ENCODE measurements at places on chromosomes 7 and 10. TPM values are rescaled to one million over a fixed set of nuclear protein-coding genes. Genes with fewer than 3 reads are reported as not detected.

The TNS3 gene
- 0.71 TPM for total RNA-seq

The TEX36 gene
- total RNA-seq = not detected

DNA sequence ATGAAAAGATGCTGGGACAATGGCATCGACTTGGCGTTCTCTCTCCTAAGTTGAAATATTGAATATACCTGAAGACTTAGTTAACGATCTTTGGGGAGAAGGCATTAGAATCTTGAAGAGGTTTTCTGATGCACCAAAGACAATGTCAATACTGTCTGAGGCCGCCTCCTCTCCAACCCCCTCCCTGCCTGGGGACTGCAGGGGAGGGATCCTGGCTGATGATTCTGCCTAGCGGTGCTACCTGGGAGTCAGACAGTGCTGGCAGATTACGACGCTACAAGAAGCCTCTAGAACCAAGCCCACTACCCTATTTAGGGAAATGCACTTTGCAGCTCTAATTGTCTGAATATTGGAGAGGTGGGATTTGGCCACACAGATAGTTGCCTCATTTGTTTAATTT, 145.6 kb upstream of the HABP2 start:
- no peak for ATAC-seq

DNA sequence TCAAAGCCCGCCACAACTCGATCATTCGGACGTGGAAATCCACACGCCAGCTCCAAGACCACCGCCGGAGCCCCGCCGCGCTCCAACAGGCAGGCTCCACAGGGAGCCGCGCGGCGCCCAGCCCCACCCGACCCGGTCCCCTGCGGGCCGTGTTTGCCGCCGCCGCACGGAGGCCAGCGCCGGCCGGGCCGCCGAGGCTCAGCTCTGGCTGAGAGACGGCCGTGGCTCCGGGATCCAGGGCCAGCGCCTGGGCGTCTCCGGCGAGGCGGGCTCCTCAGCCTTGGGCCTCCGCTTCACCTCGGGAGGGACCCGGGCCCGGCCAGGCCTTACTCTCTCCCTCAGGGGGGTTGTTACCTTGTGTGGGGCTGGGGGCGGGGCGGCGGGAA, 333 bp downstream of the SMNDC1 start:
- peak; percentile 47 for ATAC-seq

- no peak for ATAC-seq
Observed at GRCh38 chr7:75660566-75661215, 78.0 kb downstream of the HIP1 start.

- no peak for ATAC-seq
Observed at GRCh38 chr10:125084191-125084613, 76.2 kb downstream of the CTBP2 start.

- no peak for ATAC-seq
Observed at GRCh38 chr10:49598164-49598856, 11.8 kb upstream of the SLC18A3 start.
